ENCODE measurements at places on chromosomes 4 and X. TPM values are rescaled to one million over a fixed set of nuclear protein-coding genes. Genes with fewer than 3 reads are reported as not detected.

BEX5 gene
- 2.6 TPM for total RNA-seq

DNA sequence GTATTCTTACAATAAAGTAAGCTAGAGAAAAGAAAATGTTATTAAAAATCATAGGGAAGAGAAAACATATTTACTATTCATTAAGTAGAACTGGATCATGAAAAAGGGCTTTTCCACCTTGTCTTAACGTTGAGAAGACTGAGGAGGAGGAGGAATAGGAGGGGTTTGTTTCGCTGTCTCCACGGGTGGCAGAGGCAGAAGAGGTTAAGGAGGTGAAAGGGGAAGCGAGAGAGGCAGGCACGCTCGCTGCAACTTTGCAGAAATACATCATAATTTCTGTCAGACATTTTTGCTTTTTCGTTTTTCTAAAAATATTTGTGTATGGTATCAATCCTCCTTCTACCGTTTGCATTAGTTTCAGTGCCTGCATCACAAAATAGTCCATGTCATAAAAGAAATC is 2375.1 kb upstream of the AGA start:
- H3K27me3 ChIP-seq: no peaks in the 10 kb centered on the region
- H3K4me1 ChIP-seq: no peaks in the 10 kb centered on the region
- no peak for DNase-seq
- H3K36me3 ChIP-seq: no peaks in the 10 kb centered on the region
- H3K4me3 ChIP-seq: no peak overlapping the region

GRCh38 chrX:119118780-119119395 is 8.7 kb downstream of the KIAA1210 start:
- no peaks in the 10 kb centered on the region for H3K27me3 ChIP-seq
- H3K4me3 ChIP-seq: no peak overlapping the region
- H3K4me1 ChIP-seq: no peaks in the 10 kb centered on the region
- DNase-seq: peak; percentile 1

DNA sequence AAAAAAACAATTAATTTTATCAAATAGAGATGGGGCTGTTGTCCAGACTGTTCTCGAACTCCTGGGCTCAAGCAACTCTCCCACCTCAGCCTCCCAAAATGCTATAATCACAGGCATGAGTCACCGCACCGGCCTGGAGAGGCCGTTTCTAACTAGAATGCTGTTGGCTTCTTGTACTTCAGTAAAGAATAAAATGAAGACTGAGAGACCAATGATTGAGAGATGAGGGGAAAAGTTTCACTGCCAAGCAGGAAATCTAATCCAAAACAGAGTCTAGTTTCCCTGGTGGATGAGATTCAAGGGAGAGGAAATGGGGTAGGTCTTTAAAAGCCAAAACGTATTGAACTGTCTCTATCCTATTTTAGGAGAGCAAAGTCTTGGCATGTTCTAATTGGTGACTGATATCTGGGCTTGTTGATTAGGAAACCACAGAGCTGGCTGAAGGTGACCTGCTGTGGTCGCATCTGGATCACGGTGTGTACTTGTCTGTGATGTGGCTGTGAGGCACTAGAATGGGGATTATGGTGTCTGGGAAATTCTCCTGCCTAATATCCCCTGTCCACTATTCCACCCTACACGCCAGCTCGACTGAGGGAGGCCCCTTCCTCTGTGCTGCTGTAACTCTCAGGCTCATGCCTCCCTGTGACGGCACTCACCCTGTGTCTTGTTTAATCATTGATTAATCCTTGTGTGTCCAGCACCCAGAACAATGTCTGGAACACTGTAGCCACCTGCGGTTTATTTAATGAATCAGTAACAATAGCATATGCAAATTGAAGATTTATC is 15.0 kb upstream of the TRIM2 start:
- H3K4me1 ChIP-seq: no peaks in the 10 kb centered on the region
- no peak for DNase-seq
- H3K36me3 ChIP-seq: no peaks in the 10 kb centered on the region
- no peak overlapping the region for H3K27ac ChIP-seq
- no peak overlapping the region for H3K4me3 ChIP-seq

DNA sequence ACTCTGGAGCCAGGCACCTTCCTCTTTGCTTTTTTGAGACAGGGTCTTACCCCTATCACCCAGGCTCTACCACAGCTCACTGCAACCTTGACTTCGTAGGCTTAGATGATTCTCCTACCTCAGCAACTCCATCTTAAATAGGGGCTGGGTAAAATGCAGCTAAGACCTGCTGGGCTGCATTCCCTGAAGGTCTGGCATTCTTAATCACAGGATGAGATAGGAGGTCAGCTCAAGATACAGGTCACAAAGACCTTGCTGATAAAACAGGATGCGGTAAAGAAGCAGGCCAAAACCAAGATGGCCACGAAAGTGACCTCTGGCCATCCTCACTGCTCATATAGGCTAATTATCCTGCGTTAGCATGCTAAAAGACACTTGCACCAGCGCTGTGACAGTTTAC is 770.8 kb upstream of the PRKX start:
- no peaks in the 10 kb centered on the region for H3K27me3 ChIP-seq
- H3K27ac ChIP-seq: no peak overlapping the region
- H3K36me3 ChIP-seq: no peaks in the 10 kb centered on the region
- no peak for DNase-seq
- H3K4me3 ChIP-seq: no peak overlapping the region

DNA sequence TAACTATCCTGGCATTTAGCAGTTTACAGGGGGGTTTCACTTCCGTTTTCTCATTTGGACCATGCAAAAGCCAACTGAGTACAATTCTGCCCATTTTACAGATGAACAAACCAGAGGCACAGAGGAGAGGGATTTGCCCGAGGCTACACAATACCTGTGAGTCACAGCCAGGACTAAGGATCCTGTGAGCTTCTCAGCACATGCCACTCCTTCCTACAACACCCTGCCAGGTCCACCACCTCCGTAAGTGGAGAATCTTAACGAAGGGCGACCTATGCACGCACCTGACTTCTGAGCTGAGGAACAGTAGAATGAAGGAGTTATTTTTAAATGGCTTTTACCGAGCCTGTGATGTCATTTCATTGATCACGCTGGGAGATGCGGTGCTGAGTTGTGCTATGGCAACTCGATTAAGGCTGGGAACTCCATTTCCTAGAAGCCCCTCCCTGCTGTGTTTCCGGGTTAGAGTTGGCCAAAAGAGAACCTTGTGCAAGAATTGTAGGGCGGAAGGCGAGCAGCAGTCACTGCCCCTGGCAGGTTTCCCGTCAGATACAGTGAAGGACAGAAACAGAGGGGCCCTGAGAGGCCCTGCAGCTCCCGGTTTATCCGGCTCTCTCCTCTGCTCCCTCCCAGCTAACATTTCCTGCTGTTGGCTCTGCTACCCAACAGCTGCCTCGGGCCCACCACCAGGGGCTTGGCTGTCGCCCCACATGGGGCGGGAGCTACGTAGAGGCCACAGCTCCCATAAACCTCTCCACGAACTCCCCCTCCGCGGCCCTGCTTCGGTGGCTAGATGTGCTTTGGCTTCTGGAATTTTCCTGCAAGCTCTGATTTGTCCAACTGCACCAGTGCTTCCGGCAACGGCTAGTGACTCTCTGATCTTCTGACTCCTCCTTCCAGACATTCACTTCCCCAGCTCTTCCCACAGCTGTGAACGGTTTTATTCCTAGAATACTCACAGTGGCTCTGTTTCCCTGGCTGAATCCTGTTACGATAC is 75.1 kb upstream of the USP9X start:
- H3K36me3 ChIP-seq: no peaks in the 10 kb centered on the region
- peak; percentile 50 for DNase-seq
- H3K4me3 ChIP-seq: peak overlapping the region; percentile 70
- no peaks in the 10 kb centered on the region for H3K27me3 ChIP-seq
- peak overlapping the region; percentile 65 for H3K27ac ChIP-seq
- no peaks in the 10 kb centered on the region for H3K4me1 ChIP-seq

DNA sequence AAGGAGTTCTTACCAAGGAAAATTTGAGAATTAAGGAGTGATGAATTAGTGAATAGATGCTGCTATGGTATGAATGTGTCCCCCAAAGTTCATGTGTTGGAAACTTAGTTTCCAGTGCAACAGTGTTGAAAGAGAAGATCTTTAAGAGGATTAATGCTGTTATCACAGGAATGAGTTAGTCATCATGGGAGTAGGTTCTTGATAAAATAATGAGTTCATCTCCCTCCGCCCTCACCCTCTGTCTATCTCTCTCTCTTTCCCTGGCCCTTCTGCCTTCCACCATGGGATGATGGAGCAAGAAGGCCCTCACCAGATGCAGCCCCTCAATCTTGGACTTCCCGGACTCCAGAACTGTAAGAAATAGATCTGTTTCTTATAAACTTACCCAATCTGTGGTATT is 38.3 kb upstream of the KLHL8 start:
- no peaks in the 10 kb centered on the region for H3K36me3 ChIP-seq
- no peaks in the 10 kb centered on the region for H3K4me1 ChIP-seq
- H3K4me3 ChIP-seq: no peak overlapping the region
- no peak overlapping the region for H3K27ac ChIP-seq
- DNase-seq: no peak

HSFX2 gene
- 0.54 TPM for total RNA-seq

GRCh38 chrX:9786798-9787635 is 788 bp downstream of the SHROOM2 start:
- no peak overlapping the region for H3K27ac ChIP-seq
- no peaks in the 10 kb centered on the region for H3K27me3 ChIP-seq
- DNase-seq: no peak
- no peaks in the 10 kb centered on the region for H3K36me3 ChIP-seq

DNA sequence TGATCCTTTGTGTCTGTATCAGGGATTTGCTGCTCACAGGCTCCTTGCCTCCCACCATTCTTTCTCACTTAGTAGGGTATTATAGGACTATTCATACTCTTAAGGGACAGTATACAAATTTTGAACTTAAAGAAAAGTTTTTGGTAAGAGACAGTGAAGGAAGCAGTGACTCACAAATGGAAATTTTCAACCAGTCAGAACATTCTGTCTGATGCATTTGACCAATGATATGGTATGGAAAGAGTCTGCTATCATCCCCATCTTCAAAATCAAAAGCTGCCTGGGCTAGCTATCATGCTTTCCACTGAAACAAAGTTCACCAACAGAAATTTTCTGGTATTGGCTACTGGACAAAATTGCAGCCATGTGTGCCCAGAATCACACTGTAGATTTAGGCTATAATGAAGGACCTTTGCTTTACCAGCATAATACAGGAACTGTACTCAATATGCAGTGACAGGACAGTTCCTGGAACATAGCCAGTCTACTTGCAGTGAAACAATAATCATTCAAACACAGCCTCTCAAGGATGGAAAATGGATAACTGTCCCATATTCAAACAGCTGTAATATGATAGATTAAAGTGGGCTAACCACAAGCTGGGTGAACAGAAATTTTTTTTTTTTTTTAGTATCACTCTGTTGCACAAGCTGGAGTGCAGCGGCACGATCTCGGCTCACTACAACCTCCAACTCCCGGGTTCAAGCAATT is 109.0 kb upstream of the ACSL4 start:
- no peak for DNase-seq
- H3K4me1 ChIP-seq: no peaks in the 10 kb centered on the region
- no peaks in the 10 kb centered on the region for H3K27me3 ChIP-seq
- no peaks in the 10 kb centered on the region for H3K36me3 ChIP-seq
- H3K4me3 ChIP-seq: no peak overlapping the region

DCHS2 gene
- total RNA-seq: 0.35 TPM

CLDN2 gene
- total RNA-seq: not detected

FGA gene
- total RNA-seq: not detected

DNA sequence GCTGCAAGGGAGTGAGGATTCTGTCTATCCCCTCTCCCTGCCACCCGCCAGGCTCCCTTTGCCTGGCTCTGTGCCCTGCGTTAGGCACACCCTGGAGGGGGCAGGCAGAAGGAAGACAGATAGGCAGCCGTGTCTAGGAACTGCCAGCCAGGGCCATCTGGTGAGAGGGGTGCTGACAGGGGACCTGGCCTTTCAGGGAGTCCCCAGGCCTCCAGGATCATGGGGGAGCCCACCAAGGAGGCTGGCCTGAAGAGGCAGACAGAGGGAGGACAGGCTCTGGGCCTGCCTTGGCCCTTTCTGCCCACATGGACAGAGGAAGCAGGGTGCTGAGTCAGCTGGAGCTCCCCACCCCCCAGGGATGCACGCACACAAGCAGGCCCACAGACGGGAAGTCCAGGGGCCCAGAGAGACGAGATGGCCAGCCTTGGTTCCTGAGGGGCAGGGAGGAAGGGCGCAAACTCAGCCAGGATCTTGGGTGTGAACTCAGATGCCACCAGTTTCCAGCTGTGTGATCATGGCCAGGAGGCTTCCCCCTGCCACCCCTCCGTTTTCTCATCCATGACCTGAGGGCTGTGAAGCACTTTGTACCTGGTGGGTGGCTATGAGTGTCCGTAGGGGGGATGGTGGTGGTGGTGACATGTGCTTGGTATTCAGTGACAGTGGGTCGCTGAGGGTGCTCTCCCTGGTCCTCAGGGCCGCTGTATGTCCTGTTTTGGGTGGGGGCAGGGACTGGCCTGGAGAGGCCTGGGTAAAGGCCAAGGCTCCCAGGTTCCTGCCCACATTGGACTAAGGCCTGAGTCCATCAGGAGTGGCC is 1.8 kb downstream of the SH3BP2 start:
- H3K27me3 ChIP-seq: no peaks in the 10 kb centered on the region
- DNase-seq: no peak
- H3K36me3 ChIP-seq: no peaks in the 10 kb centered on the region
- peaks cover 27% of the 10 kb centered on the region for H3K4me1 ChIP-seq

DNA sequence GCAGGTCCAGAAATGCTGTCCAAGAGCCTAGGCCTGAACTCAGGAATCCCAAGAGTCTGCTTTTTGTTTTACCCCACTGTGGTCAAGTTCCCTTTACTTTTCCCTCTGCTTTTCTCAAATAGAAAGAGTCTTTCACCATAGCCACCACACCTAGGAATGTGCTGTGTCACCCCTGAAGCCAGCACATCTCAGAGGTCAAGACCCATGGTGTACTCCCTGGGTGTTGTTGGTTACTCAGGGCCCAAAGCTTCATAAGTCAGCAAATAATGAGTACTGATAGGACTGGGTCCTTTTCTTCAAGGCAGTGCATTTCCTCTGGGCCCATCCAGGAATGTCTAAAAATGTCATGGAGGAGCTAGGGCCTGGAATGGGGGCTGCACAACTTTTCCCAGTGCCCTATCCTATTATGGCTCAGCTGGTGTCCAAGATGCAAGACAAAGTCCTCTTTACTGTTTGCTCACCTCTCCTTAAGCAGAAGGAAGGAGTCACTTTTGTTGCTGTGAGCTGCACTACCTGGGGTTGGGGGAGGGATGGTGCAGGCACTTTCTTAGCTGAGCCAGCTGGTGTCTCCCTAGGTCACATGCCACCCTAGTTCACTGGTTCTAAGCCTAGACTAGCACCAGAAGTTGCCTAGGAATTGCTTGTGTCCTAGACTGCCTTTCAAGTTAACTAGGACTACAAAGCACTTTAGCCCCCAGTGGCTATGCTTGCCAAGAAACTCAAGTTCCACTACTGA is 62.4 kb upstream of the RXFP1 start:
- no peaks in the 10 kb centered on the region for H3K36me3 ChIP-seq
- no peak overlapping the region for H3K4me3 ChIP-seq
- H3K4me1 ChIP-seq: no peaks in the 10 kb centered on the region
- no peaks in the 10 kb centered on the region for H3K27me3 ChIP-seq
- no peak overlapping the region for H3K27ac ChIP-seq

- no peaks in the 10 kb centered on the region for H3K27me3 ChIP-seq
- H3K4me1 ChIP-seq: no peaks in the 10 kb centered on the region
- no peak for DNase-seq
- H3K4me3 ChIP-seq: peak overlapping the region; percentile 78
- H3K27ac ChIP-seq: peak overlapping the region; percentile 63
Observed at GRCh38 chrX:57121816-57122215, 468 bp upstream of the SPIN2B start.

All from thoracic aorta (tissue), 2 donors.